ENCODE measurements at places on chromosomes 1 and 21.

DNA sequence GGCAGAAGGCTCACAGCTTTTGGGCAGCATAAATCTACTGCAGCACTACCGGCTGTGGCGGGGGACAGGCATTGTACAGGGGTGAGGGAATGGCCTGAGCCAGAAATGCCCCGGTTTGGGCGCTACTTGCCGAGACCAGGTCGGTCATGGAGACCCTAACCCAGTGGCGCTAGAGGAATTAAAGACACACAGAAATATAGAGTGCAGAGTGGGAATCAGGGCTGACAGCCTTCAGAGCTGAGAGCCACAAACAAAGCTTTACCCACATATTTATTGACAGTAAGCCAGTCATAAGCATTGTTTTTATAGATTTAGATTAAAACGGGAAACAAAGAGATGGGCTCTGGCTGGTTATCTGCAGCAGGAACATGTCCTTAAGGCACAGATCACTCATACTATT lies 101.8 kb downstream of the POU2F1 start:
- no peak for DNase-seq

DNA sequence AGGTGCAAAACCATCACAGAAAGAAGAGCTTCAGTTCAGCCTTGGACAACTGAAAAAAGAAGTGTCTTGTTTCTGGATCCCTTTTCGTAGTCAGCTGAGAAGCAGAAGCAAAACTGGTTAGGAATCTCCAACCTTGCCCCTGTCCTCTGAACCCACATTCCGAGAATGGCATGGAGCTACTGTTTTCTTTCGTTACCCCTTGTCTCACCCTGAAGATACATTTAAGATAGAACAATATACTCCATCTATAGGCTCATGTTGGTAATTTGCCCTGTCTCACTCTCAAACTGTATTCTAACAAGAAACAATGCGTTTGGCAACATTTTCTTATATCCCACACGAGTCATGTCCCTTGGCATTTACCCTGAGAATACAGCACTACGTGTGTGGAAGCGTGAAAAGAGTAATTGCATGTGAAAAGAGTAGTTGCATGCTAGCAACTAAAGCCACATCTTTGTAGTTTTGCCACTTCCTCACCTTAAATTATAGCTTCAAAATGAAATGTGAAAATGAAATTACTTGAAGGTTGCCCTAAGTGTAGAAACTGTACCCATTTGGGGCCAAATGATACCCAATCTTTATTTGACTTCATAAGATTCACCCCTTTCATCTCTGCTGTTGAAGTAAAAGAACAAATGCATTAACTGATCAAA lies 5.3 kb downstream of the SLAMF7 start:
- DNase-seq: no peak

DNA sequence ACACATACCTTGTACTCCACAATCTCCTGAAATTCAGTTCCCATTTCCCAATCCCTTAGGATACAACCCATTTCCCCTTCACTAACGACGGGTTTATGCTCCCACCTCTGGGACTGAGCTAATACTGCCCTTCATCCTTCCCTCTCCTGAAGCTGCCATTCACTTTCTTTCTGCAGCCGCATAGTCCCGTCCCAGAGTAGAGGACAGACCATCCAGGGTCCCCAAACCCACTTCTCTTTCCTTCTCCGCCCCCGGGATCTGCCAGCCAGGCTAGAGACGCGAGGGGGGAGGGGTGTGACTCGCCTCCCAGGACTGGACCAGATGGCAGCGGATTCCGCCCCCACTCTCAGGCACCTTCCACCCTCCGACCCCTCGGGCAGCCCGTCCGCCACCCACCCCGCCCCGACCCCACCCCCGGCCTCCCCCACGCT lies 679 bp downstream of the ABL2 start:
- no peak for DNase-seq

DNA sequence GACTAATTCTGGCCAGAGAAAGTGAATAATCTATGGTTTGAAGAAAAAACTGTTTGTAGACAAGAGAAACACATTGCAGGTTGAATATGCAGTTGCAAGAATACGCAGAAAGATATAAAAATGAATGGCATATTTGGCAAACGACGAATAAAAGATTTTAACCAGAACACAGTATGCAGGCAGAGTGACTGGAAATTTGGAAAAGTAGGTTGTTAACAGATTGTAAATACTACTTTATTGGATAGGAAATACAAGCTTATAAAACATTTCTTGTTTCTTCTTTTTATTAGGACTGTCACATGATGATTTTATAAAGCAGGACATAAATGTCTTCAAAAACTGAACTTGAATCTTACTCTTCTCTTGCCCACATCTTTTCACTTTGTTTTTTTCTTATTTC lies 573.3 kb upstream of the PBX1 start:
- DNase-seq: no peak

DNA sequence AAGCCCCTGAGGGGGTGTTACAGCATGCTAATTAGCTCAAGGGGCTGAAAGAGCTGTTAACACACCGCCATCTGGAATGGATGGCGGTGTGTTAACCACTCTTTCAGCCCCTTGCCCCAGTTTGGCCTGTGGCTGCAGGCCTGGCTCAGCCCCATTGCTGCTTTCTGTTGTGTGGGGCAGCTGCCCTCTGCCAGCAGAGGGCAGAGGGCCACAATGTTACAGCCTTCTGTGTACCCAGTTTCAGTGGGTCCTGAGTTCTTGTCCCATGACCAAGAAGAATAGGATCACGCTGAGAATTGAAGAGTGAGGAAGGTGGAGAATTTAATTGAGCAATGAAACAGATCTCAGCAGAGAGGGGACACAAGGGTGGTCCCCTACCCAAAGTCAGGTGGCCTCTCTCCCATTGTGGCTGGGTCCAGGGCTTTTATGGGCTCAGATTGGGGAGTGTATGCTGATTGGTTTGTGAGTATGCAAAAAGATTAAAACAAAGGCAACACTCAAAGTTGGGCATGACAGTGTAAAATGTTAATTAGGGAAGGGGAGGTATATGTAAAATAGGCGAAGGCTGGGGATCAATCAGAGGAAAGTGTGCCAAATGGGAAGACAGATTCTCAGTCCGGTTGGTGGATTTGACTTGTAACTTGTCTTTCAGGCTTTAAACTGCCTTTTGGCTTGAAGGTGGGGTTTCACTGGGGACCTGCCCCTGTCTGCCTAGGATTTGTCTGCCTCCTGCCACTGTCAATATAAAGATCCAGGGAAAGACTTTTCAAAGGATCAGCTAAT lies 142.2 kb downstream of the RABGAP1L start:
- no peak for DNase-seq

DNA sequence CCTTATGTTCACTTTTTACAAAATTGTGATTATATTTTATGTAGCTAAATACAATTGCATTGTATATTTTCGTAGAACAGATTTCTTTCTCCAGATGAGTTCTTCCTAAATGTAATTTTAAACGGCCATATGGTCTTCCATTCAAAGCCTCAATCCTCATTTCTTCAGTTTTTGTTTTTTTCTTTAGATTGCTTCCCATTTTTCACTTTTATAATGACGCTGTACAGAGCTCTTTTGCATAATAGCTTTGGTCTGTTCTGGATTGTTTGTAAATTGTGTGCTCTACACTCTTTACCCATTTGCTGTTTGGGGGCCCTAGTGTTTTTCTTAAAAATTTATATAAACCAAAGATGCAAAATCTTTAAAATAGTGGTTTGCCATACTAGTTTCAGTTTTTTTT lies 27.8 kb downstream of the AVPR1B start:
- no peak for DNase-seq

DNA sequence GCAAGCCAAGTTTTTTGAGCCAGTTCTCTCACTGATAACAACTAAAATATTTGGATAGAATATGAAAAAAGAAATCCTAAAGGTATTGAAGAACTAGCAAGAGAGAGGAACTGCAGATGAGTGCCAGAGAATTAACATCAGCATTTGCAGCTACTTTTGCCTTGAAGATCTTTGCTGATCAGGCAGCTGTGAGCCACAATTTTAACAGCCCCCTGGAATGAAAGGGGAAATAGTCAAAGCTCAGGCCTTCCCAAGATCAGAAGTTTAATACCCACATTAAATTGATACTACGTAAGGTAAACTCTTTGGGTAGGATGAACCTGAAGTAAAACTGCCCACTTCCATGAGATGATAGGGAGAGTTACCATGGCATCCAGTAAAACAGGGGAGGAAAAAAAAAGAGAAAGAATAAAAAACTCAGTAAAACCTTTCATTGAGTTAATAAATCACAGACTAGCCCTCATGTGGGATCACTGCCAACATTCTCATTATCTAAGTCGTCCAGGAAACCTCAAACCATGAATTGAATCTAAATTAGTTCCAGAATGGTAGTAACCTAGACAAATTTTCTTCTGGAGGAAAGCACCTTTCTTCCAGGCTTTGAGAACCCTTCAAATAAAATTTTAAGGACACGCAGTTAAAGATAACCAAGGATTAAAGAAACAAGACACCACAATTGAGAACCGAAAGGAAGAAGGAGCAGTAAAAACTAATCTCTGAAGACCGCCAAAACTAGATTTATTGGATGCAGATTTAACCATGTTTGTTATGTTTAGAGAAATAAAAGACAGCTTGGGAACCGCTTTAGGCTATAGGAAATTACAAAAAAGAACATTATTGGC lies 28.3 kb downstream of the SCP2 start:
- no peak for DNase-seq

DNA sequence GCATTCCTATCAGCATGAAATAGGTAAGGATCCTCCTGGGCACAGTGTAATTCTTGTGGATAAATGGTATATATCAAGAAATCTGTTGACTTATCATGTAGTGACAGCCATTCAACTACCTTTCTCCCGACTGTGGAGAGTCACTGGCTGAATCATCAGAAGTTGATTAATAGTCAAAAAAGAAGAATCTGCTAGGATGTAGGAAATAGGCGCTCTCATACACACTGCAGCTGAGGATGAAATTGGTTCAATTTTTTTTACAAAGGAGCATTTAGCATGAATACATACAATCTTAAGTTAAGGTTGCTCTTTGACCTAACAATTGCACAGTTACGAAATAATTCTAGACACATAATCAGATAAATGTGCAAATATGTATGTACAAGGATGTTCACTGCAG lies 486.8 kb downstream of the ADGRL2 start:
- DNase-seq: no peak

- no peak for DNase-seq
Measured at GRCh38 chr1:159911326-159912070, 11.5 kb upstream of the CFAP45 start.

- DNase-seq: no peak
Measured at GRCh38 chr1:8004803-8005573, 21.1 kb downstream of the ERRFI1 start.

GRCh38 chr1:21175324-21175669 lies 1.4 kb downstream of the EIF4G3 start:
- DNase-seq: no peak

- DNase-seq: no peak
Measured at GRCh38 chr1:10085076-10085475, 52.3 kb downstream of the UBE4B start.

GRCh38 chr1:244314921-244315559 lies 136.7 kb downstream of the ADSS2 start:
- DNase-seq: no peak

- no peak for DNase-seq
Measured at GRCh38 chr1:33908324-33908956, 44.6 kb downstream of the HMGB4 start.

DNA sequence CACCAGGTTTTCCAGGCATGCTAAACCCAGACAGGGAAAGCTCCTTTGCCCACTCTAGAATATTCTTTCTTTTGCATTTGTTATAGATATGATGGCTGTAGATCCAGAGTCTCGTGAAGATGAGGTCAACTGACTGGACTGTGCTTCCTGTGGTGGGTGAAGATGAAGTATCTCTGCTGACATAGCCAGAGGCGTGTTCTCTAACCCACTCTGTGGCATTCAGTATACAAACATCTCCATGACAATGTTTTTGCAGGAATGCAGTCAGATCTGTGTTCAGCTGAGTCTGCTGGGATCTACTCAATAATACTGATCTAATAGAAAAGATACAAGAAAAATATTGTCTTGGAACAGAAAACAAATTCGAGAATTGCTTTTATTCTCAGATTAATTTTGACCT lies 11.3 kb downstream of the RWDD2B start:
- no peak for DNase-seq

DNA sequence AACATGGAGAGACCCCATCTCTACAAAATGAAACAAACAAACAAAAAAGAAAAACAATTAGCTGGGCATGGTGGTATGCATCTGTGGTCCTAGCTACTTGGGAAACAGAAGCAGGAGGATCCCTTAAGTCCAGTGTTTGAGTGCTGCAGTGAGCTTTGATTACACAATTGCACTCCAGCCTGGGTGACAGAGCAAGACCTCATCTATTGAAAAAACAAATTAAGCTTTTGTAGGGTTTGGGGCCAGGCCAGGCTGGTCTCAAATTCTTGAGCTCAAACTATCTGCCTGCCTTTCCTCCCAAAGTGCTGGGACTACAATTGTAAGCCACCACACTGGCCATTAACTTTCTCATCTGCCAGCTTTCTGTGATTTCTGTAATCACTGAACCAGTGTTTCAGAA lies 27.2 kb downstream of the NIPAL3 start:
- DNase-seq: no peak

DNA sequence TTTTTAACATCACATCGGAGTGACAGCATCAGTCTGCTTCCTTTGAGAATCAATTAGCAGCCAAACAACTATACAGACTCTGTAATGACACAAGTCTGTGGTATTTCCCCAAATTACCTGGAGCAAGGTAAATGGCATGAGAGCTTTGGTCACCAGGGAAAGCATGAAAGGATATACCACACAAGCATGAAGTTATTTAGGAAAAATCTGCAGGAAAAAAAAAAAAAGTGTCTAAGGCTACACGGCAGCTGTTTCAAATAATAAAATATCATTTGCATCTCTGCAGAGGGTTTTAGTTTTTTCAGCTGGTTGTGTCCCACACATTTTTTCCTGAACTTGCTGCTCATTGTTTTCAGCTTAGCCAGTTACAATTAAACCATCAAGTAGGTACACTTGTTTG lies 234.7 kb downstream of the TTLL7 start:
- no peak for DNase-seq

DNA sequence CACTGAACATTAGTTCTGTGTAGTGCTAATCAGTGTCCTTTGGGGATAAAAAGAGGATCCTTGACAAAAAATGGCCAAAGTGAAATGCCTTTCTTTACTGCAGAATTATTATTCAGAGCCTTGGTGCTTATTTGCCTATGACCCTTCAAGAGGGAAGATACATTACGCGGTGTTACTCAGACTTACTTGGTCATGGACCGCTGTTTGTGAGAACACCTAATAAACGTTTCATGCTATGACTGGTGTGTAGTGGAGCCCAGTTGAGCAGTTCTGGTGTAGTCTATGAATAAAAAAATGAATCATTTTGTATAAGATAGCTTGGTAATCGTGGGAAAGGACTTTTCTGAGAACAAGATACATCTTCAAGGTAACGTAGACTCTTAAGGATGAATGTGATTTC lies 8.3 kb downstream of the NFYC start:
- DNase-seq: no peak
